ENCODE measurements at places on chromosomes 5 and 9.

- peak; percentile 24 for DNase-seq
These were observed 589.1 kb downstream of the MTRR start for GRCh38 chr5:8458038-8458383.

- DNase-seq, result peak; percentile 26
These were observed 10.6 kb upstream of the MARCHF3 start for GRCh38 chr5:127040796-127041520.

- no peak for DNase-seq
These were observed 31.5 kb upstream of the ADRB2 start for GRCh38 chr5:148794729-148795561.

DNA sequence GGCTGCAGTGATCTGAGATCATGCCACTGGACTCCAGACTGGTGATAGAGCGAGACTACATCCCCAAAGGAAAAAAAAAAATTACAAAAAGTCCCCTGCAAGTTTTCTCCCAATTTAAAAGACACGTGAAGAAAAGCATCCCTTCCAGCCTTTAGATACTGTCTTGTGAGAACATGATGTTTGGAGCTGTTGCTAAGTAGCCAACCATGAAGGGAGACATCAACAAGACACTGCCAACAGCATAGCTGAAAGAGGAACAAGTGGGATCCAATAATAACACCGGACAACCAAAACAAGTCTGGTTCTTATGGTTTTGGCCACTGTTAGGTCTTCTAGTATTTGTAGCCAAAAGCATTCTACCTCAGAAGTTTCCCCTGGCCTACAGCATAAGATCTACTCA lies 118.9 kb upstream of the CCDC180 start:
- no peak for DNase-seq

- no peak for DNase-seq
These were observed 315.8 kb upstream of the POU5F2 start for GRCh38 chr5:94057217-94057616.

DNA sequence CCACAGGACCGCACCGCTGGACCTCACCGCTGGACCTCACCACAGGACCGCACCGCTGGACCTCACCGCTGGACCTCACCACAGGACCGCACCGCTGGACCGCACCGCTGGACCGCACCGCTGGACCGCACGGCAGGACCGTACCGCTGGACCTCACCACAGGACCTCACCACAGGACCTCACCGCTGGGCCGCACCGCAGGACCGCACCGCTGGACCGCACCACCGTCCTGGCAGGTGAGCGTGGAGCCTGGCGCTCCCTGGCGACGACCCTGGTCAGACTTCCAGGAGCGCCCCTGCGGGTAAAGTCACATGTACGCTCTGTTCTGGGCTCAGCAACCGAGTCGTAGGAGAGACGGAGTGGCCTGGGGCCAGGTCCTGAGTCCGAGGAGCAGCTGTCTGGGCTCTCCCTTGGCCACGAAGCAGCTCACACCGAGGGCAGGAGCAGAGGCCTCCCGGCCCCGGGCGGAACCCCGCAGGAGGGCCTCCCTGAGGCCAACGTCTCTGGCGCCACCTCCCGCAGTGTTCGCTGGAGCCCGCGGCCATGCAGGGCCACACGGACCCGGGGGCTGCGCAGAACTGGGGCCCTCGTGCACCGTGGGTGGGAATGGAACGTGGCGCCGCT lies 30.5 kb downstream of the MRPL36 start:
- no peak for DNase-seq

DNA sequence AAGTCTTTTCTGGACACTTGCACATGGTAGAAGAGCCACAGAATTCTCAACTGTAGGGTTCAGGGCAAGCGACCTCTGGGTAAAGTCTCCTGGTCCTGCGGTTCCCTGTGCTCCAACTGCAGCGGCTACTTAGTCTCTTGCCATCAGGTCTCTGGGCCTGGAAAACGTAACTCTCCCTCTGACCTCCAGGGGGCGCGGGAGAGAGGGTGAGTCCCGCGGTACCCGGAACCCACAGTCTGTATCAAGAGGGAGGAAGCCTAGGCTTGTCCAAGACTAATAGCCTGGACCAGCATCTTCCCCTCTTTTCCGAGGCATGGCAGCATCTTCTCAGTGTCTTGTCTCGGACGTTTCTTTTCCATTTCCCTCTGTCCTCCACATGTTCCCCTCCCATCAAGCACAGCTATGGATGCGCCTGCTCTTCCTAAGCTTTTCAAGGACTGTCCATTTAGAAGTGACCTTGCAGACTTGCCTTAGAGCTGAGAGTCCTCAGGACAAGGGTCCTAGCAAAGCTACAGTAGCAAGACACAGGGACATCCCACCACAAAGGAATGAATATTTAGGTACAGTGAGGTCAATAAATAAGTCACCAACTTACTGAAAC lies 59.3 kb downstream of the FSTL4 start:
- peak; percentile 75 for DNase-seq

DNA sequence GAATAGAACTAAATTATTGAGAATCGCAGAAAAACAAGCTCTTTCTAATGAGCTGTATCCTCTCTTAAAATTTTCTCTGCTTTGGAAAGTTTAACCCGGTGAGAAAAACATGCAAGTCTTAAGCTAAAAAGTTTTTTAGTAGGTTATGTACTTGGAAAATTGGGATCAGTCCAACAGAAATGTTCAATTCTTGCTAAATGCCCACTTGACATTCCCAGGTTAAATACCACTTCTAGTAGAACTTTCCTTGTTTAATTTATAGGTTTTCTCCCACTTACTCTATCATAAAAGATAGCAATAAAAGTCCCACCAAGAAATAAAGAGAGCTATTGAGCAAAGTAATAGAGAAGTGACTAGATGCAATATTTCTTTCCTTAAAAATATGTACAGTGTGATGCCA lies 157.1 kb downstream of the CCDC192 start:
- no peak for DNase-seq

- peak; percentile 63 for DNase-seq
These were observed 9.1 kb upstream of the AK3 start for GRCh38 chr9:4750023-4750673.

DNA sequence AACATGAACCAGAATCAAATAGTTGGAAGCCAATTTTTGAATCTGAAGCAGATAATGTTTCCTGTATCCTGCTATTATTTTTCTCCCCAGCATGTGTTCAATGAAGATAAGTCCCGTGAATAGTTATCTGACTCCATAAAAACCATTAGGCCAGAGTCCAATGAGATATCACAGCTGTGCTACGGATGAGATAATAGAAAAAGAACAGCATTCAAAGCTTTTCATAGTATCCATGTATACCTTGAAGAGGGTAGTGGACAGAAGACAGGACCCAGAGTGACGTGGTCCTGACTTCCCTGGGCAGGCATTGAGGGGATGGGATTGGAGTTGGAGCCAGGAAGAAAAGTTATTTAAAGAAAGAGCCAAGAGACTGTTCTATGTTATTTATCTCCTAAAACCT lies 50.7 kb upstream of the C6 start:
- DNase-seq, result peak; percentile 13

DNA sequence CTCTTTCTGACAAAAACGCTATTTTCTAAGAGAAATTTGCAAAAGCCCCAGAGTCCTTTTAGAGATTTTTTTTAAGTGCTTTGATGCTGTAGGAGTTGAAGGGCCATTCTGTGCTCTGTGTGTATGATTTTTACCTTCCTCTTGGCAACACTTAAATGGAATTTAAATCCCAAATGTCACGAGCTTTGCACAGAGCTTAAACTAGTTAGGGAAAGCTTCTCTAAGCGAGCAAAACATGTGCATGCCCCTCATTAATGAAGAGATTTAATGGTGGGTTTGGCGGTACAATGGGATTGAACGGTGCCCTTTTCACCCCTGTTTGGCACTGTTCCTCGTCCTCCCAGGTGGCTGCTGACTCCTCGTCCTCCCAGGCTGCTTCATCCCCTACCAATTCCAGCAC lies 220.7 kb downstream of the DRD1 start:
- DNase-seq, result no peak

GRCh38 chr9:114061292-114061691 lies 16.8 kb downstream of the AMBP start:
- DNase-seq, result no peak

GRCh38 chr9:89815061-89815902 lies 210.5 kb downstream of the GADD45G start:
- no peak for DNase-seq

DNA sequence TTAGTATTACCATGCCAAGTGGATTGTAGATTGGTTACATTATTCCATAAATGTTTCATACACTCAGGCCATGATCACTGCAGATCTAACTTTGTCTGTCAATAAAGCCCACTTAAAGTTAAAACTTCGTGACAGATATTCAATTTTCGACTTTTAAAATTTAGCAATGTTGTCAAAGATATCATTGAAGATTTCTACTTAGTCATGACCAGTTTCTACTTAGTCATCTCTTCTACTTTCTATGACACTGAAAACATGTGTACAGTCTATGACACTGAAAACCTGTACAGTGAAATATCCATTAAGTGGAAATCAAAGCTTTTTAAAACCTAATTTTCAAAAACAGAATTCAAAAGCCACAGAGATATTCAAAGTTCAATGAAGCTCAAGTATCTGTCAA lies 258.2 kb downstream of the MCTP1 start:
- DNase-seq, result no peak

DNA sequence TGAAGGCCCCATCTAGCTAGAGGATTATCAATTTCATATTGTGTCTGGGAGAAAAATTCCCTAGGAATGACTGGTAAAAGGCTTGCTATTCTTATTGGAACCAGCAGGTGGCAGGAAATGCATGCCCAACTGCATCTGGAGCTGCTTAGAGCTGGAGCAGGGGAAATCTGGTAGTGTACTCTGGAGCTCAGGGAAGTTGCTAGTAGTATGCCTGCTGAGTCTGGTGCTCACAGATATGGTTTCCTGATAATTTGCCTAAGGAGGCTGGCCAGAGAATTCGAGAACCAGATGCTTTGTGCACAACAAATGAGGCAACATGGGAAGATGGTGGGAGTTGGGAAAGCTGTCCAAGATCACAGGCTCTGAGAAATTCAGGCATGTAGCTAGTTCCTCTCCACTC lies 53.7 kb downstream of the G3BP1 start:
- DNase-seq, result peak; percentile 44

DNA sequence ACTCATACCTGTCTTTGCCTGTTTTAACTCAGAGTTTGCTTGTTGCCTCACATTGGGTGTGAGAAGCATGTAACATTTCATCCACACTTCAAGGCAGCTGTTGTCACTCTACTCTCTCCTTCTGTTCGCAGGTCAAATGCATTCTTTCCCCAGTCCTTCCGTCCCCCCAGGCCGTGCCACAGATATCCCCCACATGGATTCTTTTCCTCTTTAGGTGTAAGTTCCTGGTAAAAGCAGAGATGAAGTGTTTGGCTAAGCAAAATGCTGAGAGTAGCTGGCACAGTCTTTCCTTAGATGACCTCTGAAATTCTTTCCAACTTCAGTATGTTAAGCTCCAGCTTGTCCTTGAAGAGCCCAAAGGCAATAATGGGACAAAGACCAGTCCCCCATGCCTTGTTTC lies 328.2 kb downstream of the SLIT3 start:
- no peak for DNase-seq

- no peak for DNase-seq
These were observed 384.3 kb downstream of the YTHDC2 start for GRCh38 chr5:113897748-113898147.

GRCh38 chr5:80780761-80781285 lies 126.0 kb upstream of the DHFR start:
- DNase-seq, result no peak

- no peak for DNase-seq
These were observed 60.0 kb downstream of the TMEM215 start for GRCh38 chr9:32843295-32843694.

DNA sequence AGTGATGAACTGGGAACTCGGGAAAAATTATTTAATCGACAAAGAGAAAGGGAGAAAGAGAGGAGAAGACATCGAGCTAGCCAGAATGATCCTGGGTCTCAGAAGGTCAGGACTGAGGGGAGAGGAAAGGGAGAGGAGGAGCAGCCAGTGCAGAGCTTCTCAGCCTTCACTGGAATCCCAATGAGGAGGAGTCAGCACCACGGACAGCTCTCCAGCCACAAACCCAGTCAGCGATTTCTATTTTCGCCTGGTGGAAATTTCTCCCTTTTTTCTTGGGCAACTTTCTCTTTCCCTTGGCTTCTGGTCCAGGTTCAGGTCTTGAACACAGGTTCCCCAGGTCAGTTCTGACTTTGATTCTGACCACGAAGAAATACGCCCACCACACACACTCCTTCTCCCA lies 1.6 kb upstream of the BRINP1 start:
- DNase-seq, result peak; percentile 15

GRCh38 chr9:98038958-98039357 lies 17.6 kb upstream of the NANS start:
- DNase-seq, result no peak

- no peak for DNase-seq
These were observed 275.2 kb upstream of the VLDLR start for GRCh38 chr9:2346277-2346913.

DNA sequence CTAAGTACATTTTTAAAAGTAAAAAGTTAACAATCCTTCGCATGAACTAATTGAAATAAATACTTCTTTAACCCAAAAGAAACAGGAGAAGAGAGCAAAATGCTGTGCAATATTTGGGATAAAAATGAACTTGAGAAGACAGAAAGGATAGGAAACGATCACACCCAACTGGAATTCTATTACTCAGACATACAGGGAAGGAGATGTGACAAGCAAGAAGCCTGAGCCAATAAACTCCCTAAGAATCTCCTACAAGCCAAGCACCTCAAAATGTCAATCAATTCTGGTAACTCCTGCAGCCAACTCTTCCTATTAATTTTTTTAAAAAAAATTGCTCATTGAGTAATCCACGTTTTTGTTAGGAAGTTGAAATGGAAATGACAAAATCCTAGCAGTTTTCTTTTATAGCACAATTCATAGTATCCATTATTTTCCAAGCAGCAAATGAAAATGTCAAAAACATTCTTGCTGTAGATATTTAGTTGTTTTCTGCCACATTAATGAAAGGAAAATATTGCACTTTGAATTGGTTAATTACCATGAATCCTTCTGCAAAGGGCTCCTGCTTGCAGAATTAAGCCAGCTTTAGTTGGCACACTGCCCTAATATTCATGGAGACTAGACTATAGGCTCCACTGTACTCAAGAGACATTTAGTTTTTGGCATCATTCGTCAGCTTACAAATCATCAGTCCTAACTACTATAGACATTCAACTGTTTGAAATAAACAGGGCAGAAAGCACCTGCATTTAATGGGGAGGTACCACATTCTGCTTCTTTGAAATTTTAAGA lies 89.0 kb downstream of the RFX3 start:
- DNase-seq, result no peak

- DNase-seq, result no peak
These were observed 205.6 kb downstream of the GADD45G start for GRCh38 chr9:89810431-89810830.

GRCh38 chr9:84711936-84712335 lies 42.4 kb downstream of the NTRK2 start:
- no peak for DNase-seq

- DNase-seq, result no peak
These were observed 73.3 kb upstream of the HMHB1 start for GRCh38 chr5:143738417-143739401.

DNA sequence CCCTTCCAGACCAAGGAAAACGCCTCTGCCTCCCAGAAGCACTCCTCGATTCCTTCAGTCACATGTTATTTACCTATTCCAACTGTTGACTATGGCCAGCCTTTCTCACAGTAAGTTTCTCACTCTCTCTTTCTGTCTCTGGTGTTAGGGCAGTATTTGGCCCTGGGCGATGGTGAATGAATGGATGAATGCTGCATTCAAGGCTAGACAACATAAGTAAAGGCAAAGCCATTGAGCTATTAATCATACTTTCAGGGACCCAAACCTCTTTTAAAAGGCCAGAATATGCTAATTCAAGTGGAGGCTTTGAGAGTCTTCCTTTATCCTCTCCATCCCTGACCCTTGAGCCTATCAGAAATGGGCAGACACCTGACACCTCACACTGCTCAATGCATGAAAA lies 78.5 kb downstream of the SEC61B start:
- DNase-seq, result no peak

Measured in erythroblast (primary cell).